ENCODE measurements at places on chromosomes 13 and 19. TPM values are rescaled to one million over a fixed set of nuclear protein-coding genes. Genes with fewer than 3 reads are reported as not detected.

Gene LYPD5
- total RNA-seq = 0.35 TPM

DNA sequence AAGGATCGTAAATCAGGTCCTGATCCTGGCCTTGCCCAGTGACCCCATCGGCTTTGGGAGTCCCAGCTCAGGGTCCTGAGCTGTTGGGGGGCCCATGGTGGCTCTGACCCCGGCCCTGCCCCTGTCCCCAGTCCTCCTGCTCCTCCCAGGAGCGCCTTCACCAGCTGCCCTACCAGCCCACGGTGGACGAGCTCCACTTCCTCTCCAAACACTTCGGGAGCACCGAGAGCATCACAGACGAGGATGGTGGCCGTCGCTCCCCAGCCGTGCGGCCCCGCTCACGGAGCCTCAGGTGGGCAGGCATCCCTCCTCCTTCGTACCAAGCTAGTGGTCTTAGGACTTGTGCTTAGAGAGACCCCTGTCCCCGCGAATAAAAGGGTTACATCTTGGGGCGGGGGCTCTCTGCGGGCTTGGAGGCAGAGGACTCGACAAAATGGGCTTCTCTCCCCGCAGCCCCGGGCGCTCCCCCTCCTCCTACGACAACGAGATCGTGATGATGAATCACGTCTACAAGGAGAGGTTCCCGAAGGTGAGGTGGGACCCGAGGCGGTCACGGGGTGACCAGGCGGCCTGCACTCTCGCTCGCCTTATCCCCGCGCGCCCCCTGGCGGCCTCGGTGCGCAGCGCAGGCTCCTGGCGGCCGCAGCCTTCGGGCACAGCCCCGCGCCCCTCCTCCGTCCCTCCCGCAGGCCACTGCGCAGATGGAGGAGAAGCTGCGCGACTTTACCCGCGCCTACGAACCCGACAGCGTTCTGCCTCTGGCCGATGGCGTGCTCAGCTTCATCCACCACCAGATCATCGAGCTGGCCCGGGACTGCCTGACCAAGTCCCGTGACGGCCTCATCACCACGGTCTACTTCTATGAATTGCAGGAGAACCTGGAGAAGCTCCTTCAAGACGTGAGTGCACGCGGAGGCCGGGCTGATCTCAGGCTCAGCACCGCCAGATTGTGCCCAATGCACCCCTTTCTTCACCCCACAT lies 9.1 kb downstream of the MAST1 start:
- no peak overlapping the region for H3K27ac ChIP-seq
- no peaks in the 10 kb centered on the region for H3K36me3 ChIP-seq
- no peak overlapping the region for H3K4me3 ChIP-seq
- DNase-seq = peak; percentile 57

DNA sequence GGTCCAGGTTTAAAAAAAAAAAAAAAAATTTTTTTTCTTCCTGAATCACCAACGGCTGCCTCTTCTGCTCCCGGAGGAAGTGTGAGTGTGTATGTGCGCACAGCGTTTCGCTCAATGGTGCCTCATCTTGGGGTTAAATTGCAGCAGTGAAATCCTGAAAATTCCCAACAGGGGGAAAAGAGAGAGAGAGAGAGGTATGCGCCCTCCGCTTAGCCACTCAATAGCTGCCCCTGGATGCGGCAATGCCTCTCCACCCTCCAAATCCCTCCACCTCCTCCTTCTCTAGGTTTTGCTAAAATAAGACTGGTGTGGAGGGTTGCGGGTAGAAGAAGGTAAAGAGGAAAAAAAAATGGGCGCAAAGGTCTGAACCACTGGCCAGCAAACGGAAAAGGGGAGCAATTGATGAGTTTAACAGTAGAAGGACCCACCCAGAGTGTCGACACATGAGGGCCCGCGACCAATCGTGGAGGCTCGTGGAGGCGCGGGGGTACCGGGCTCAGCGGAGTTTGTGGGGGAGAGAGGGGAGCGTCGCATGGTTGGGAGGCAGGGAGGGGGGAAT lies 853 bp upstream of the CACNA1A start:
- H3K27ac ChIP-seq = no peak overlapping the region
- no peaks in the 10 kb centered on the region for H3K4me1 ChIP-seq
- H3K4me3 ChIP-seq = no peak overlapping the region
- DNase-seq = no peak
- no peaks in the 10 kb centered on the region for H3K36me3 ChIP-seq
- peaks cover 47% of the 10 kb centered on the region for H3K27me3 ChIP-seq

Gene SHFL
- 2.6 TPM for total RNA-seq

- H3K36me3 ChIP-seq = no peaks in the 10 kb centered on the region
- H3K4me1 ChIP-seq = no peaks in the 10 kb centered on the region
- H3K4me3 ChIP-seq = no peak overlapping the region
- no peak overlapping the region for H3K27ac ChIP-seq
Observed at GRCh38 chr13:26060357-26060756, 8.5 kb upstream of the SHISA2 start.

DNA sequence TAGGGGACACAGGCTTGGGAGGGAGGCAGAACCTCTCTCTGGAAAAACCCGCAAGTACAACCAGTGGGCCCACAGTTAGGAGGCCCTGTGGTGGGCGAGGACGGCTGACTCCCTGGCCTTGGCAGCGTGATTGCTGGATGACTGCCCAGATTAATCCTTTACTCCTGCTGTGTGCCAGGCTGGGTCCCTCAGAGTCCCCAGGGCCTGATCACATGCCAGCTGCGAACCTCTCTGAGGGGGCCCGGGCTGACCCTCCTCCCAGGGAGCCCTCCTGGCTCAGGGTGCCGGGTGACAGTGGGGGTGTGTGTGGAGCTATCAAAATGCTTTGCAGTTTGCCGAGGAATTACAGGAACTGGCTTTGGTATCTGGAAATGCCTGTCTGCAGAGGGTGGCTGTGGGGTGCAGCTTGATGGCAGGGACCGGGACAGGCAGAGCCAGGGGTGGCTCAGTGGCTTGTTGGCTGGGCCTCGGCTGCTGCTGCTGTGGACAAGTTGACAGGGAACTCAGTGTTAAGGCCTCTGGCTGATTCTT lies 48.9 kb downstream of the DNM2 start:
- no peaks in the 10 kb centered on the region for H3K27me3 ChIP-seq
- DNase-seq = no peak
- no peak overlapping the region for H3K4me3 ChIP-seq
- no peaks in the 10 kb centered on the region for H3K36me3 ChIP-seq
- H3K4me1 ChIP-seq = peaks cover 53% of the 10 kb centered on the region

- H3K4me3 ChIP-seq = no peak overlapping the region
- H3K36me3 ChIP-seq = peaks cover 96% of the 10 kb centered on the region
- H3K27me3 ChIP-seq = no peaks in the 10 kb centered on the region
- no peaks in the 10 kb centered on the region for H3K4me1 ChIP-seq
- H3K27ac ChIP-seq = no peak overlapping the region
Observed at GRCh38 chr13:99545979-99546378, 44.7 kb downstream of the TM9SF2 start.

Gene NOVA2
- total RNA-seq = 0.44 TPM

GRCh38 chr13:84430015-84430414 lies 547.7 kb upstream of the SLITRK1 start:
- no peaks in the 10 kb centered on the region for H3K27me3 ChIP-seq
- no peaks in the 10 kb centered on the region for H3K4me1 ChIP-seq
- H3K36me3 ChIP-seq = no peaks in the 10 kb centered on the region
- no peak for DNase-seq
- no peak overlapping the region for H3K27ac ChIP-seq
- no peak overlapping the region for H3K4me3 ChIP-seq

Gene ZNF229
- total RNA-seq = 0.78 TPM

DNA sequence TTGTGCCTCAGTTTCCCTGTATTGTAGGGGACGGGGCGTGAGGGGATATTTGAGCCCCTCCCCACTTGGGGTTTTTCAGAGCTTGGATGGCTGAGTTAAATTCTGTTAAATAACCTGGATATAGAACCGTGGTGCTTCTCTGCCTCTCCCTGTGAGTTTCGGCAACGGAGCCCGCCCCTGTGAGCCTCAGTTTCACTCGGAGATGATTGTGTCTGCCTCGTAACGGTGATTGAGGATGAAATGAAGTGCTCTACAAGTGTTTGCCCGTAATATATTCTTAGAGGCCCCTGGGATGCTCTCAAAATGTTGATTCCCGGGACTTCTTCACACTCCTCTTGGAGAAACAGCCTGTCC lies 509 bp downstream of the KXD1 start:
- no peak for DNase-seq
- H3K27me3 ChIP-seq = no peaks in the 10 kb centered on the region
- peak overlapping the region; percentile 96 for H3K27ac ChIP-seq
- H3K36me3 ChIP-seq = peaks cover 4% of the 10 kb centered on the region
- H3K4me3 ChIP-seq = peak overlapping the region; percentile 89

Gene NFIC
- 90.2 TPM for total RNA-seq

GRCh38 chr19:43463381-43464133 lies 1.9 kb downstream of the LYPD3 start:
- H3K4me1 ChIP-seq = no peaks in the 10 kb centered on the region
- peaks cover 35% of the 10 kb centered on the region for H3K27me3 ChIP-seq
- peak overlapping the region; percentile 80 for H3K27ac ChIP-seq
- no peaks in the 10 kb centered on the region for H3K36me3 ChIP-seq
- DNase-seq = peak; percentile 90
- H3K4me3 ChIP-seq = peak overlapping the region; percentile 69

Gene PLVAP
- total RNA-seq = 16.5 TPM

GRCh38 chr13:83613524-83613923 lies 268.8 kb downstream of the SLITRK1 start:
- no peaks in the 10 kb centered on the region for H3K36me3 ChIP-seq
- no peaks in the 10 kb centered on the region for H3K27me3 ChIP-seq
- H3K4me1 ChIP-seq = no peaks in the 10 kb centered on the region

DNA sequence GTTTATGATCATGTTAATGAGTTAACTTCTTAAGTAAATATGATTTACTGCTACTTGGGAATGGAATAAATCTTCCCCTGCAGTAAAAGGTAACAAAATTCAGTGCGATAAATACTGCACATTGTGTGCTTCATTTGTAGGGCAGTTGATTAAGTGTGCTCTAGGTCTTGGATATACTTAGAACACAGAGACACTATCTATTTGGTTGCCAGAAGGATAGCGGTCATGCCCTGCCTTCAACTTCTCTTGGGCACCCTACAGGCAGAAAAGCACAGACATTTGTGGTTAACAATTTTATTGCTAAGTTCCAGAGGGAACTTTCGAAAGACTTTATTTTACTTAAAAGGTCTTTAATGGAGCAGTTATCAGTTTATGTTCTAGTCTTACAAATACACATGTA lies 605.8 kb downstream of the PCDH9 start:
- H3K4me1 ChIP-seq = peaks cover 8% of the 10 kb centered on the region
- H3K27me3 ChIP-seq = no peaks in the 10 kb centered on the region
- no peak overlapping the region for H3K27ac ChIP-seq
- H3K4me3 ChIP-seq = no peak overlapping the region
- no peak for DNase-seq
- H3K36me3 ChIP-seq = no peaks in the 10 kb centered on the region

- H3K4me3 ChIP-seq = no peak overlapping the region
- H3K36me3 ChIP-seq = no peaks in the 10 kb centered on the region
- H3K27ac ChIP-seq = no peak overlapping the region
- no peak for DNase-seq
Observed at GRCh38 chr19:45739498-45740439, 6.5 kb downstream of the MEIOSIN start.

- H3K27ac ChIP-seq = no peak overlapping the region
- H3K27me3 ChIP-seq = no peaks in the 10 kb centered on the region
- DNase-seq = no peak
- H3K4me1 ChIP-seq = no peaks in the 10 kb centered on the region
- H3K4me3 ChIP-seq = no peak overlapping the region
Observed at GRCh38 chr19:48686088-48686487, 9.7 kb upstream of the FUT2 start.

DNA sequence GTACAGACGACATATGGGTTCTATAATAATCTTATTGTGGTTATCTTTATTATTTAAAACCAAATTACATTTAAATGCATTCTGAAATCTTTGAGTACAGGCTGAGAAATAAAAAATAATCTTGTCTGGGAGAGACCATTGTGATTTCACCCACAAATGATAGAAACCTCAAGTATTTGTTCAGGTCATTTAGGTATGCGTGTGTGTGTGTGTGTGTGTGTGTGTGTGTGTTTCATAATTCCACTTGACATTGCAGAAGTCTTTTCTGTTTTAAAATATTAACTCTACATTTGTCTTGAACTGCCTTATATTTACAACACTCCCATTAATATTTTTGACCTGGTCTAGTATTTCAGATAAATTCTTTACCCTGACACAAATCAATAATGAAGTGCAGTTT lies 126.9 kb downstream of the SPRY2 start:
- H3K4me1 ChIP-seq = no peaks in the 10 kb centered on the region
- no peak overlapping the region for H3K4me3 ChIP-seq
- no peaks in the 10 kb centered on the region for H3K36me3 ChIP-seq
- DNase-seq = no peak

Gene DACH1
- total RNA-seq = 0.98 TPM
